H1 (cell line): ENCODE measurements at places on chromosomes 7 and 10.

GRCh38 chr7:10221084-10221483 lies 752.6 kb upstream of the PHF14 start:
- H3K27me3 ChIP-seq: no peaks in the 10 kb centered on the region
- no peaks in the 10 kb centered on the region for H3K36me3 ChIP-seq
- H3K4me3 ChIP-seq: no peak overlapping the region
- no peak for DNase-seq

DNA sequence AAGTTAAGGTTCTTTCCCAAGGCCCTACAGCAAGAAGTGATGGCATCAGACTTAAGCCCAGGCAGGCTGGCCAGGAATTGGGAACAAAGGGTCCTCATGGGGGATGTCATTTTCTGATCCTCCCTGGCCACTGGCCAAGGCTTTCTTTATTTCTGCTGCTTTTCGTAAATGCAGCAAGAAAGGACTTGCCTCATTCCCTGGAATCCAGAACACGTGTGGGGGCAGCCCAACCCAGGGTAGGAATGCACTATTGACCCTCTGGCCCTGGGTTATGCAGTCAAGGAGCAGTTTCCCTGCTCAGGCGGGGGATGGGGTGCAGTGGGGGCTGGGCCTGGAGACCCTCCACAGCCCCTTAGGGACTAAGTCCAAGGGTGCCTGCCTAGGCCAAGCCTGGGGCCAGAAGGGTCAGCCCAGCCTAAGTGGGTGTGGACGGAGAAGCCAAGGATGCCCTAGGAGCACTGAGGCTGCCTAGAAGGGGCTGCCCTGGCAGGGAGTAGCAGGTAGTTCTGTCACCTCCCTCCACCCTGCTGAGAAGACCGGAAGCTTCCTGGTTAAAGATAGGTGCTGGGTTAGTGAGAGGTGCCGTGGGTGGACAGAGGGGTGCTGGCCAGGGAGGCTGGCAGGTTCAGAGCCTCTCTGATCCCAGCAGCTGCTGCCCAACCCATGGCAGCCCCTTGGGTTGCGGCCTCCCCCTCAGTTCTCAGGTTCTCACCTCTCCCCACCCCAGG lies 179.2 kb downstream of the SH3PXD2A start:
- no peak overlapping the region for H3K4me3 ChIP-seq
- no peaks in the 10 kb centered on the region for H3K36me3 ChIP-seq
- no peaks in the 10 kb centered on the region for H3K27me3 ChIP-seq
- no peak overlapping the region for H3K27ac ChIP-seq
- H3K4me1 ChIP-seq: peaks cover 5% of the 10 kb centered on the region

GRCh38 chr10:93412801-93413200 lies 69.3 kb downstream of the MYOF start:
- no peak for DNase-seq
- H3K4me3 ChIP-seq: no peak overlapping the region
- H3K27me3 ChIP-seq: no peaks in the 10 kb centered on the region
- no peak overlapping the region for H3K27ac ChIP-seq
- no peaks in the 10 kb centered on the region for H3K4me1 ChIP-seq

DNA sequence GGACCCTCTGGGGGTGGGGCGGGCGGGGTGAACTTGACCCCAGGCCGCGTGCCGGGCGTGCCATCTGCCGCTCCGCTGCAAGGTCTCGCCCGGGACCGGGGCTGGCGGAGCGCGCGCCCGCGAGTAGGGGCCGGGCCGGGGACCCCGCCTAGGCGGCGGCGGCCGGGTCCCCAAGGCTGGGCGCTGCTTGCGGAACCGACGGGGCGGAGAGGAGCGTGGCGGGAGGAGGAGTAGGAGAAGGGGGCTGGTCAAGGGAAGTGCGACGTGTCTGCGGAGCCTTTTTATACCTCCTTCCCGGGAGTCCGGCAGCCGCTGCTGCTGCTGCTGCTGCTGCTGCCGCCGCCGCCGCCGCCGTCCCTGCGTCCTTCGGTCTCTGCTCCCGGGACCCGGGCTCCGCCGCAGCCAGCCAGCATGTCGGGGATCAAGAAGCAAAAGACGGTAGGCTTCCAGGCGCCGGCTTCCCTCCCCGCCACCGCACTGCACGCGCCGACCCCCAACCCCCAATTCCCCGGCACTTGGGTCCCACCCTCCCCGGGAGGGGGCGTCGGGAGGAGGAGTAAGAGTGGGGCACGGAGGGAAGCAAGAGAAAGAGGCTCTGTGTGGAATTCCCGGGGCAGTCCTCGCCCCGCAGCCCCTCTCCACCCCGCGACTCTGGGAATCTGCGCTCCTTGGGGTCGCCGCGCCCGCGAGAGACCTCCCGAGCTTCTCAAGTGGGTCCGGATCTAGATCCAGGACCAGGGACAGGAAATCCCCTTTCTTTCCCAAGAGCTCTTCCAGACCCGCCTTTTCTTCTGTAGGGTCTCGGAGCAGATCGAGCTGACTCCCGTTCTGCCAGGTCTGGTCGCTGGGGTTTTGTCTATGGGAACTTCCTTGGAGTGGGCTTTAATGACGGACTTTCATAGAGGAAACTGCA lies at the start of gene PAPSS2:
Gene PAPSS2 (plus strand): TSS at position 308 of the 913 bp plus-strand sequence. CDS start 104 bp downstream, at position 412.
- H3K4me3 ChIP-seq: peak within 1 kb of the TSS; percentile 84
- DNase-seq: no peak

GRCh38 chr7:105806592-105807447 lies 69.6 kb downstream of the ATXN7L1 start:
- H3K36me3 ChIP-seq: no peaks in the 10 kb centered on the region; the same call in 1 of the 2 replicates
- no peak overlapping the region for H3K4me3 ChIP-seq
- no peak overlapping the region for H3K27ac ChIP-seq
- peaks cover 8% of the 10 kb centered on the region for H3K4me1 ChIP-seq

DNA sequence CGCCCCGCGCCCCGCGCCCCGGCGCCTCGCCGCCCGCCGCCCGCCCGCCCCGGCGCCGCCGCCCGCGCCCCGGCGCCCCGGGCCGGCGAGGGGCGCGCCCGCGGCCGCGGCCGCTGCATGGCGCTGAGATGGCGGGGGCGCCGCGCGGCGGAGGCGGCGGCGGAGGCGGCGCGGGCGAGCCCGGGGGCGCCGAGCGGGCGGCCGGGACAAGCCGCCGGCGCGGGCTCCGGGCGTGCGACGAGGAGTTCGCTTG lies 174 bp downstream of the ADCY1 start:
- H3K36me3 ChIP-seq: no peaks in the 10 kb centered on the region
- no peak for DNase-seq
- peak overlapping the region; percentile 79 for H3K4me3 ChIP-seq
- peaks cover 40% of the 10 kb centered on the region for H3K27me3 ChIP-seq
- no peak overlapping the region for H3K27ac ChIP-seq
